ENCODE measurements at places on chromosomes 3 and 15. TPM values are rescaled to one million over a fixed set of nuclear protein-coding genes. Genes with fewer than 3 reads are reported as not detected.

Gene PSTPIP1
- total RNA-seq = 2.3 TPM

Gene ANKRD63
- total RNA-seq = 0.44 TPM

- DNase-seq = no peak
- H3K4me3 ChIP-seq = no peak overlapping the region
- H3K27me3 ChIP-seq = no peaks in the 10 kb centered on the region
- no peak overlapping the region for H3K27ac ChIP-seq
- no peaks in the 10 kb centered on the region for H3K36me3 ChIP-seq
Observed at GRCh38 chr3:184696697-184697096, 15.2 kb downstream of the MAGEF1 start.

DNA sequence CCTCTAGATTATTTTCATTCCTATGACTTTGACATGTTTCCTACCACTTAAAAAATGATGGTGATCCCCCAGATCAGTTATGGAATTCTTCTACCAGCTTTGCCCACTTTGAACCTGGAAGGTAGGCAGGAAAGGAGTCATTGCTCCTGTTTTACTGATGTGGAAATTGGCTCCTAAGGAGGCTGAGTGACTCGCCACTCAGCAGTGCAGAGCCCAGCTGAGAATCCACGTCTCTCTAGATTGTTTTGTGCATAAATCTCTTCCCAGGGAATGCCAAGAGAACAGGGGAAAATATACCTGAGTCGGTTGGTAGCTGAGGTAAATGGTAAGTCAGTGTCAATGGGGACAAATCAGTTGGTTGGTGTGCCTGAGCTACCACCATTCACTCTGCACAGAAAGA, 4.7 kb downstream of the LTF start:
- DNase-seq = no peak
- H3K36me3 ChIP-seq = no peaks in the 10 kb centered on the region
- H3K4me3 ChIP-seq = no peak overlapping the region
- peaks cover 8% of the 10 kb centered on the region for H3K27me3 ChIP-seq
- H3K4me1 ChIP-seq = no peaks in the 10 kb centered on the region

GRCh38 chr3:68985146-68985790, 28.2 kb downstream of the EOGT start:
- no peak overlapping the region for H3K27ac ChIP-seq
- no peak for DNase-seq
- no peaks in the 10 kb centered on the region for H3K4me1 ChIP-seq
- no peaks in the 10 kb centered on the region for H3K27me3 ChIP-seq
- H3K4me3 ChIP-seq = no peak overlapping the region
- H3K36me3 ChIP-seq = peaks cover 89% of the 10 kb centered on the region

DNA sequence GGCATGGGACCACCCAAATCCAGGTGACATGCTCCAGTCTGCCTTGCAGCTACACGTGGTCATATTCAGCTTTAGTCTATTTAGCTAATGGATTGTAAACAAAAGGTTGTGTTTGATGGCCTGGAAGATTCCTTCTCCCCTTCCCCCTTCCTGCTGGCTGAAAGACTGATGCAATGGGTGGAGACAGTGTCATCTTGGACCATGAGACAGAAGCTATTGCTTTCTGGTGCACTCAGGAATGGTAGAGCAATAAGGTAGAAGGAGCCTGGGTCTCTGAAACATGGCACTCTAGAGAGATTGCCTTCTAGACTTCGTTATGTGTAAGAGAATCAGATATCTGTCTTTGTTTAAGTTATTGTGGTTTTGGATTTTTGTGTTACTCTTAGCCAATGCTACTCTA, 25.7 kb upstream of the PTX3 start:
- no peak overlapping the region for H3K27ac ChIP-seq
- H3K36me3 ChIP-seq = no peaks in the 10 kb centered on the region
- no peak for DNase-seq
- H3K4me1 ChIP-seq = no peaks in the 10 kb centered on the region
- H3K4me3 ChIP-seq = no peak overlapping the region
- H3K27me3 ChIP-seq = no peaks in the 10 kb centered on the region

Data from right atrium auricular region (tissue), 2 donors.